Activated naive CD8-positive, alpha-beta T cell treated with anti-CD3 and anti-CD28 coated beads, Interleukin-2, amount 50 U/mL, for 24 hours (primary cell): ENCODE measurements at places on chromosomes 4 and X.

GRCh38 chr4:53929955-53930798 is 134.2 kb downstream of the CHIC2 start:
- H3K4me1 ChIP-seq = no peaks in the 10 kb centered on the region
- H3K36me3 ChIP-seq = peaks cover 2% of the 10 kb centered on the region
- no peak overlapping the region for H3K4me3 ChIP-seq
- H3K27ac ChIP-seq = no peak overlapping the region
- DNase-seq = peak; percentile 54
- no peaks in the 10 kb centered on the region for H3K27me3 ChIP-seq

DNA sequence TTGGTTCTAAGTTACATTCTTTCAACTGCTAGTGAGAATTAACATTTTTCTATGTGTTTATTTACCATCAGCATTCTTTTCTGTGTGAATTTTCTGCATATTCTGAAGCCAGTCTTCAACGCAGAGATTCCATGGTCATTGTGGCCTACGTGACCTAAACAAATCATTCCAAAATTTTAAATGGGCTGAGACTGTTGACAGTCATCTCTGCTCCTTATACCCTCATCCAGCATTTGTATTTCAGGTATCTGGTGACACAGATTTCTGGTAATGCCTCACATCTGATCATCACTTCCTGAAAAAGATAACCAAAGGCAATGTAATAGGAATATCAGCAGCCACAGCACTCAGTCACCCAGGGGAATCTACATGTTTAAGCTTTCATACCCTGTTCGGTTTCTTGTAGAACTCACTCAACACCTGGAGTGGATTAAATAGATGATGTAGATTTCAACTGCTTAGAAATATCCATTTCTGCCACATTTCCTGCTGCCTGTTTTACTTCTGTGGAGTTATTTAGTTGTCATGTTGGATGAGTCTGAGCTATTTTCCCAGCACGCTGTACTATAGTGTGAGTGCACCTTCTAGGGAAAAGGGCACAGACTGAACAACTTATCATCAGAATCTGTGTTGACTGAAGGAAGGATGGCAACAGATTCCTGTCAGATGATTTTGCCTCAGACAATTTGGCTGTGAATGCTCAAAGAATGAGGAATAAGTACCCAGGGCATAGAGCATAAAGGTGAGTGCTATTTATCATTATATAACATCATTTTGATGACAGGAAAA is 73.0 kb upstream of the HPGD start:
- no peaks in the 10 kb centered on the region for H3K27me3 ChIP-seq
- no peak overlapping the region for H3K27ac ChIP-seq
- no peak for DNase-seq
- no peaks in the 10 kb centered on the region for H3K36me3 ChIP-seq
- H3K4me3 ChIP-seq = no peak overlapping the region

GRCh38 chrX:95383778-95384177 is 1300.9 kb upstream of the DIAPH2 start:
- no peak for DNase-seq
- H3K27ac ChIP-seq = no peak overlapping the region
- no peaks in the 10 kb centered on the region for H3K4me1 ChIP-seq
- H3K36me3 ChIP-seq = no peaks in the 10 kb centered on the region
- no peaks in the 10 kb centered on the region for H3K27me3 ChIP-seq
- no peak overlapping the region for H3K4me3 ChIP-seq

DNA sequence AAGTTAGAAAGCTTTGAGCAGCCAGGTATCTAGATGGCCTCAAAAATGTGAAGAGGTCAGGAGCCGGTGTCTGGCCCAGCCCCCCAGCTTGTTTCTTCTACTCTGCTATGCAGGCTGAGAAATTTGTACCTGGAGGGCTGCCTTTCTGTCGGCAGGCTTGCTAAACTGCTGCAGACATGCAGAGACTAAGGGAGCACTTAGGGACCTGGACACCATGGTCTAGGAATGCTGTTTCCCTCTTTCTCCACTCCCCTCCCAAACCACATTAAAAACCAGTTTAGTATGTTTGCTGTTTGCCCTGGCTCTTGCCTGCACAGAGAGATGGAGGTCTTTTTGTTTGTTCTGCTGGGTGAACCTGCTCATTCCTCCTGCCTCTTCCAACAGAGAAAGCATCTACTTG is 157.1 kb upstream of the DGKK start:
- H3K4me1 ChIP-seq = no peaks in the 10 kb centered on the region
- no peak overlapping the region for H3K4me3 ChIP-seq
- H3K36me3 ChIP-seq = no peaks in the 10 kb centered on the region
- H3K27me3 ChIP-seq = peaks cover 1% of the 10 kb centered on the region
- no peak overlapping the region for H3K27ac ChIP-seq
